ENCODE measurements at places on chromosomes 6 and 20.

DNA sequence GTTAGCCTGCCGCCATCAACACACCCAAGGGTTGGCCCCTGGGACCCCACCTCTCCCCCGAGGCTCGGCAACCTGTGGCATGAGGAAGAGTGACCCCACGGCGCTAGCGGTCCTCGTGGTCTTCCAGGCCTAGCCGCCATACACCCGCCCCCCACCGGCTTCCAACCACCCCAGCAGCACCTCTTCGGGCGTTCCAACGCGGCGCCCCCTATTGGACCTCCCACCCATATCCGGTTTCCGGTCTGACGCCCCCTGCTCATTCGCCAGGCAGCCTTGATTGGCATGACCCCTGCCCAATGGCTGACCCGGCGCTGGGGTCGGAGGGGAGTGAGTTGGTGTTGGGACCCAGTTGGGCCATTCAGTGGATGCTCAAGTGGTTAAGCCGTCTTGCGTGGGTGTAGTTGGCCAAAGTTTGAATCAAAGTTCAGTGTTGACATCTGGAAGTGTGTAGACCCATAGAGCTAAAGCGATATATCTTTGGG is at the start of gene GNAS-AS1:
GNAS-AS1 (minus strand) TSS at position 210 of the 482 bp plus-strand sequence.
- no peak for DNase-seq

DNA sequence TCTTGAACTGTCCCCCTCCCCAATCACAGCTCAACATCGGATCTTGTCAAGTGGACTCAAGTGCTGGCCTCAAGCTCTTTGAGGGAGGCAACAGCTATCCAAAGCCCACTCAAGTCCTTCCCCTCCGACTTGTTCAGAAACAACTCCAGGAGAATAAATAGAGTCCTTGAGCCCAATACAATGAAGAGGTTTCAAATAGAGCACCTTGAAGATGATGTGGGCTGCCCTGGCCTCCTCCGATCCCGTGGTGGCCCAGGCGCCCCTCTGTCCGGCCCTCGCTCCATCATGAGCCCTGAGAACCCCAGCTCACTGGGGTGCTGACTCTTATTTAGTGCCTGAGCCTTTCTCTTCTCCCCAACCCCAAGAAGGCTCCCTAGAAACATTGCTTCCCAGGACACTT is 164.3 kb upstream of the PMEPA1 start:
- DNase-seq = no peak

- DNase-seq = no peak
These were observed 7.5 kb downstream of the HSPA12B start for GRCh38 chr20:3739926-3740451.

GRCh38 chr6:72037006-72037405 is 150.7 kb downstream of the RIMS1 start:
- DNase-seq = no peak
